ENCODE measurements at places on chromosomes 16 and 17.

DNA sequence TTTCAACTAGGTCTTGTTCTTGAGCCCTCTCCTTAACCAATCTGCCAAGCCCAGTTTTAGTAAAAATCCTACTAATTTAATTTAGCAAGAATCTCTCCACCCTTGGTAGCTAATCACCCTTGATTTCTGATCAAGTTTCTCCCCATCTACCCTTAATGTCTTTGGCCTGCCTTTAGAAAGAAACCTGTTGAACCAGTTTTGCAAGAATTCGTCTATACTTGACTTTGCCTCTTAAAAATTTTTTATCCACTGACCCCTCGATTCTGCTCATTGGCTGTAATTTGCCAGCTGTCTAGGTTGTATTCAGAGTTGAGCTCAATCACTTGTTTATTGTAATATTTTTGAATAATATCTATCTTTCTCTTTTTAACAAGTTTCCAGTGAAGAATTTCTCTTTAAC, 1138.5 kb downstream of the CDH11 start:
- no peak for DNase-seq

DNA sequence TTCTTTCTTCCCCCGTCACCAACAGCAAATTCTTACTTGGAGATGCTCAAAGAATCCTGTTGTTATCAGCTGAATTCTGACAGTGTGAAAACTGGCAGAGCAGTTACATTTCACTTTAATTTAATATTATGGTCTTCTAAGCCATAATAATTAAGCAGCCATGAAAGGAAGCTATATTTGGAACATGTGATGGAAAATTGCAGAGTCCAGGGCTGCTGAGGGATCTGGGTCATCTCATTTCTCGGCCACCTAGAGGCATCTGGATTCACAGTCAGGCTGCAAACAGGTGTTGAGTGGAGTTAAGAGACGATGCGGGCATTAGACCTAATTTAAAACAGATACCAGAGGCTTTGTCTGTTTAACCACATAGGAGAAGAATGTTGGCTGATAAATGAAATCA, 38.4 kb downstream of the CHD9NB start:
- no peak for DNase-seq

DNA sequence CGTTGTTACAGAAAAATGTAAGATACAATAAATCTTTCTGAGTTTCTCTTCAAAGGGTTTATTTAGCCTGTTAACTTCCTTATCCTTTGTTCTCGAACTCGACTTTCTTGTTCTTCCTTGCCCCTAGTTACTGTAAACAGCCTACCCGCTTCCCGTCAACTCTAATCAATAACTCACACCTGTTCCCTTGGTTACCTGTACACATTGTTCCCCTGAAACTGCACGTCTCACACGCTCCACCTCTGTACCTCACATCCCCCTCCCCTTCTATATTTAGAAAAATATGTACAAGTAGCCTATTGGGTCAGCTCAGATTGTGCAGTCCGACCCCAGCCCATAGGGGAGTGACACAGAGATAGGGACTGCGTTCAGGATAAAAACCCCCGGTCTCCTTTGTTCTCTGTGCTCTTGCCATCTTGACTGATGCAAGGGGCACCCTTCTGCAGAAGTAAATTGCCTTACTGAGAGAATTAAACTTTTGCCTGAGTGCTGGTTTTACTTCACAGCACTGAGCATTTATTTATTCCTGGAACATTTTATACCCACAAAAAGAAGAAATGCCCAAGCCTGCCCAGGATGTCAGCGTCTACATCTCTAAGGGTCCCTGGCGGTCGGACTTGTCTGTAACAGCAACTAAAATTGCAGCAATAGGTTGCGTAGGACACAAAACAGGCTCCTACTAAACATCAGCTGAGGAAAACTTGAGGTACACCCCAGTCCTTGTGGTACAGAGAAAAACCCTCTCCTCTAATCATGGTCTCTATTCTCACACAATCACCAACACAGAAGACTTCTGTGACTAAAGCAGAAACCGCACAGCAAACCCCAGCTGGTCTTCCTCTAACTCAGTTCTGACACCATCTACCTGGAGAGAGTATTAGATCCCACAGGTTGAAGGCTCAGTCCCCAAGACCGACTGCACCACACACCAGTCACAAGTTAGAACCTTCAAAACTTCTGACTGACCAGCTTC, 11.3 kb downstream of the WDR45B start:
- DNase-seq, result no peak

GRCh38 chr16:74667255-74667700, 601 bp upstream of the RFWD3 start:
- peak; percentile 40 for DNase-seq

Measured in stimulated activated CD8-positive, alpha-beta memory T cell treated with anti-CD3 and anti-CD28 coated beads, Interleukin-15, amount 100 ng/mL, for 48 hours (primary cell).